ENCODE measurements at places on chromosomes 6 and 20. TPM values are rescaled to one million over a fixed set of nuclear protein-coding genes. Genes with fewer than 3 reads are reported as not detected.

DNA sequence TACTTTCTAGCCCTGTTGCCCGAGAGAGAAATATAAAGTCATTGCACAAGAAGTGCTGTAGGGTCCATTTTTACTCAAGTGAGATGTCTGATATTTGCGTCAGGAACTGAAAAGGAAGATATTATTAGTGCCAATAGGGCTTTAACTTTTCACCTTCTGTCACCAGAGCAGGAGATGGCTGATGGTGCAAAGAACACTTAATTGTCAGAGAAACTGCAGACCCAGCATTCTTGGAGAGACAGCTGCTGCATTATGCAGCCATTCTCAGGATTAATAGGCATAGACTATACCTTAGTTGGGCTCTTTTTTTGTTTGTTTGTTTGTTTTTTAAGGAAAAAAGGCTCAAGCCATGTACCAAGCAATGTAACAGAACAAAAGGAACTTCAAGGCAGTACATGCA, 179.4 kb downstream of the RPS12 start:
- no peak for DNase-seq

DNA sequence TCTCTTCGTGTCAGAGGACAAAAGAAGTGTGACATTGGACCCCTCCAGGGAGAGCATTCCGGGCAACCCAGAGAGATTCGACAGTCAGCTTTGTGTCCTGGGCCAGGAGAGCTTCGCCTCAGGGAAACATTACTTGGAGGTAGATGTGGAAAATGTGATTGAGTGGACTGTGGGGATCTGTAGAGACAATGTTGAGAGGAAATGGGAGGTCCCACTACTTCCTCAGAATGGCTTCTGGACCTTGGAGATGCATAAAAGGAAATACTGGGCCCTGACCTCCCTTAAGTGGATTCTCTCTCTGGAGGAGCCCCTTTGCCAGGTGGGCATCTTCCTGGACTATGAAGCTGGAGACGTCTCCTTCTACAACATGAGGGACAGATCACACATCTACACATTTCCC, 9.5 kb upstream of the BTN3A3 start:
- DNase-seq: no peak

The SCGN gene
- not detected for total RNA-seq

The EPHA7 gene
- total RNA-seq: 0.68 TPM

Data from suprapubic skin (tissue), 4 donors.